Activated gamma-delta T cell treated with Interleukin-2 at 50 U/mL for 16 hours (primary cell): ENCODE measurements at places on chromosomes 1 and 21.

GRCh38 chr1:222814536-222815439, at the start of gene DISP1:
Gene DISP1 (plus strand): TSS chr1:222815039. CDS start chr1:222942824, 127,785 bp downstream.
- DNase-seq, result peak; percentile 63

GRCh38 chr21:34967509-34968289, 81.4 kb downstream of the RUNX1 start:
- DNase-seq, result no peak

DNA sequence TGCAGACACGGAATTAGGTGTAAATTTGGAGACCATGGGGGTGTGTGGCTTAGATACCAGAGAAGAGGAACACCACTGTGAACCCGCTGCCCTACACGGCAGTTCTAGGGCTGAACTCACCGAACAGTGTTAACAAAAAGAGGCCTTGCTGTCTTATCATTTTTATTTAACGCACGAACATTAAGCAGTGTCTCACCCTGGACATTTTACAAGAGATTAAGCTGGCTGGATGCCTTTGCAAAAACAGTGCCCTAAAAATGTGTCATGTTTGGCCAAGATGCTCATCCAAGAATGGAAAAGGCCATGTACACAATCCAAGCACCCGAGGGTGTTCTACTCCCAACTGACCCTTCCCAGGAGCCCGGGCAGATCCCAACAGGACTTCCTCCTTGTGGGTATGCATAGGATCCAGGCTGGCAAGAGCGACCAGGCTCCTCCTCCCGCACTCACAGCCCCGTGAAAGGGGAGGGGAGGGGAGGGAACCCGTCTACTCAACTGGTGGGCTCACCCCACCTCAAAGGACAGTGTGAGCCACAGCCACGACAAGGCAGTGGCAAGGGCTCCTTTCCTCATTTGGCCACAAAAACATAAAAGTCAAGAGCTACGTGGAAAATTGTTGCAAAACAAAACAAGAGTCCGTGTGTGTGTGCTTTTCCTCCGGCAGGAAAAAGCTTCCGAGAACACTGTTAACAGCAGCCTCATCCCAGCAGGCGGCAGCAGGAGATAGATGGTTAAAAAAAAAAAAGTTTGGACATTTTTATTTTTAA, 20.3 kb downstream of the C2CD2 start:
- no peak for DNase-seq

- DNase-seq, result no peak
These were observed 24.5 kb upstream of the COQ8A start for GRCh38 chr1:226915672-226915995.

DNA sequence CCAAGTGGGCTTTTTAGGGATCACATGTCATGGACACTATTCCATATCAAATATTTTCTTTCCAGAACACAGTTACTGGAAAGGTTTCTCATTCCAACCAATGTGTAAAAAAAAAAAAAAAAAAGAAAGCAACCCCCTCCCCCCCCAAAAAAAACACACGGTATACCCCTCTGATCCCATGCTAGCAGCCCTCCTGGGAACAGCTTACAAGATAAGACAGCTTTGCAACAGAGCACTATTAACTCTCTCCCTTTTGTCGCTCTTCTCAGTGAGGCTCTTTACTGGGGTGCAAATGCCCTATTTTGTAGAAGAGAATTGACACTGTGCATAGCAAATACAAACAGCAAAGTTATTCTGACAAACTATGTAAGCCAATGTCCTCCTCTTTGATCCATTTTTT, 161.2 kb downstream of the NTMT2 start:
- DNase-seq, result no peak

GRCh38 chr1:3620708-3621107, 4.1 kb upstream of the TPRG1L start:
- DNase-seq, result no peak

DNA sequence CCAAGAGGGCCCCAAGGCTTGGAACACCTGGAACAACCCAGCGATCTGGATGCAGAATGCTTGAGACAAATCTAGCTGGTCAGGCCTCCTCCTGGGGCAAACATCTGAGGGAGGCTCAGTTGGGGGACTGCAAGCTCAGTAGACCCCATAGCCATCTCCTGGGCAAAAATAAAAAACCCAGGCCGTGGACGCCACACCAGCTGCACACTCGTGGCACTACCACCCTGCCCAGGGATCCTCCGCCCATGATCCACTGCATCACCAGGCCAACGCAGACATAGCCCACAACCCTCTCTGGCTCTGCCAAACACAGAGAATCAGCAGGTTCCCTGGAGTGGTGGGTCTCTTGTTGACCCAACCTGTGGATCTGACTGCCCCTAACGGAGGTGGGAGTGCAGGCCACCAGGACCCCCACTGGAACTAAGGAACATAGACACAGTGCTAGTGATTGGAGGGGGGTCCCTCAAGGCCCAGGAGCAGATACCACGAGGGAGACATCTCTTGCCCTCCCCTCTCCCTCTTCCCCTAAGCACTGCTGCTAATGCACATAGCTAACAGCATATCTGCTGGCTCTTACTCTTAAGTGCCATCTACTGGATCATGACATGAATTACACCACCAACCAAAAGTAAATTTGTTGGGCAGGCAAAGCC, 147.2 kb downstream of the CHD1L start:
- DNase-seq, result no peak

DNA sequence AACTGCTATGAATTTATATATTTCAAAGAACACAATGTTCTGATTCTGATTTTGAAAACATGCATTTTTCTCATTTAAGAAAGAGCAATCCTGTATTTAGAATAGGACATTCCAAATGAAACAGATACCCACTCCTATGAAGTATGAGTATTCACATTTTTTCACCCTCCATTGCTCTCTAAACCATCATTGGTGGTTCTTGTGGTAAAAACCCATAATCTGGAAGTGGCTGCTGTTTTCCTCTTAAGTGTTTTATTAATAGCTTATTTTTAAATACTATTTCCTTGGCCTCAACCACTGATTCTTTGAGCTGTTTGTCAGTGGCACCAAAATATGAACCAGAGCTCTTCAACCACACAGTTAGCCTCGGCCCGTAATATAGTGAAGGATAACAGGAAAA, 60.0 kb upstream of the ADAM30 start:
- DNase-seq, result no peak

GRCh38 chr1:160522622-160523345, at the start of gene SLAMF6:
Gene SLAMF6 (minus strand): TSS chr1:160523255. CDS start chr1:160523192, 63 bp downstream.
- peak; percentile 28 for DNase-seq

GRCh38 chr1:50416553-50417453, 6.4 kb downstream of the DMRTA2 start:
- DNase-seq, result no peak

GRCh38 chr1:7459914-7460313, 311.2 kb upstream of the VAMP3 start:
- no peak for DNase-seq

GRCh38 chr1:9922342-9922741, 12.3 kb upstream of the CTNNBIP1 start:
- no peak for DNase-seq

DNA sequence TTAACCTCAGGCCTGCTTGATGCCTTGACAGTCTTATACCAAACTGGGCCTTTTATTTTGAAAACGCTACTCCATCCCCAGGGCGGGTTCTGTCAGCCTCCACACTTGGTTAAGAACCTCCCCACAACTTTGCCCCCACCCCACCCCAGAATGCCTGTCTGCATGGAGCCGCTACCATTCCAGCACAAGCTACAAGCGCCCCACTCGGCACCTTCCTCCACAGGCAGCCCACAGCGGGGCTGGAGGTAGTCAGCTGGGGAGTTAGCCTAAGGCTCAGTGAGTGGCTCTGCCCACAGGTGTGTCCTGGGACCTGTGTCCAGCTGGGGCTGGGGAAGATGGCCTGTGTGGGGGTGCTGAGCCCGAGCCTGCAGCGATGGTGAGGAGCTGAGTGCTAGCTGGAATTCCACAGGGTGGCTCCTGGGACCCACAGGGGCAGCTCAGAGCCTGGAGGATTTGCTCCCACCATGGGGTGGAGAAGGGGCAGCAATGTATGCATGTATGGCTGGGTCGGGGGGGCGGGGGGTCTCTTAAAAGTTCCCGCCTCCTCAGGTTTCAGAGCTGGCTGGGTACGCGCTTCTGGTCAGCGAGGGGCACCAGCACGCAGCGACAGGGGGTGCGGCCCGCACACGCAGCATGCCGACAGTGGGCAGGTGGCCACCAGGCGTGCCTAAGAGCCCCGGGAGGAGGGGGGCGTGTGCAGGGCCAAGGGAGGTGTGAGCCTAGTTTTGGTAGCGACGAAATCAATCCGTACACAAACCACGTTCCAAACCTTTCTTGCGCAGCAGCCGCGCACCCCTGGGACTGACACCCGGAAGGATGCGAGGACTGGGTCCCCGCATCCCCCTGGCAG, 917 bp downstream of the ETNK2 start:
- DNase-seq, result no peak

DNA sequence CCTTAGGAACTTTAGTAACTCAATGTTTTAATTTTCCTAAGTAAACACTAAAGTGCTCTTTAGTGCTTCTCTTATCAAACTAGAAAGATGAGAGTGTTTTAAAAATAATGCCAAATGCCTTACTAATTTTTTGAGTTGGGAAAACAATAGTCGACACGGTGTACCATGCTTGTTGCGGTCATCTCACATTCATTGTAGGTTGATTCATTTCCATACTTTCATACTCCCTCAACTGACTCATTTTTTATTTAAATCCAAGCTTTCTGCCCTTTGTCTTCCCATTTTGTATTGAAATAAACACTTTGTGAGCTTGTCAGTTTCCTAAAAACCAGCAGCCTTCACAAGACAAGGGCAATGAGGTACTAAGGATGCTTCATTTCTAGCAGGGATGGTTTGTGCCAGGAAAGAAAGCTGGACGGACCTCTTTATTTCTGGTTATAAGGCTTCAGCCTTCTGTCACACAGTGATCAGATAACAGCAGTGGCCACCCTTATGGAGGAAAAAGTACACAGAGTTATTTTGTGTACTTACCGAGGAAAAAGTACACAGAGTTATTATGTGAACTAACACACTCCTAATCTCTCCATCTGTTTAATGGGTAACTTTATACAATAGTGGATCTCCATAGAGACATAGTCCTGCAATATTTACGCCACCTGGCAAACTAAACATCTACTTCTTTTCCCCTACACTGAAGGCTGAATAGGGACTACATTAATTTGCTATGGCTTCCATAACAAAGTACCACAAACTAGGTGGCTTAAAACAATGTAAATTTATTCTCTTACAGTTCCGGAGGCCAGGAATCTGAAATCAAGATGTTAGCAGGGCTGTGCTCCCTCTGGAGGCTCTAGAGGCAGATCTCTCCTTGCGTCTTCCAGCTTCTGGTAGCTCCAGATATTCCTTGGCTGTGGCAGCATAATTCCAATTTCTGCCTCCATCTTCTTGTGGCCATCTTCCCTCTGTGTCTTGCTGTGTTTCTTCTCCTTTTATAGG, 13.0 kb upstream of the CCDC190 start:
- no peak for DNase-seq

GRCh38 chr1:158101455-158101854, 79.2 kb upstream of the CD1D start:
- no peak for DNase-seq
